ENCODE measurements at places on chromosomes 1 and 21.

DNA sequence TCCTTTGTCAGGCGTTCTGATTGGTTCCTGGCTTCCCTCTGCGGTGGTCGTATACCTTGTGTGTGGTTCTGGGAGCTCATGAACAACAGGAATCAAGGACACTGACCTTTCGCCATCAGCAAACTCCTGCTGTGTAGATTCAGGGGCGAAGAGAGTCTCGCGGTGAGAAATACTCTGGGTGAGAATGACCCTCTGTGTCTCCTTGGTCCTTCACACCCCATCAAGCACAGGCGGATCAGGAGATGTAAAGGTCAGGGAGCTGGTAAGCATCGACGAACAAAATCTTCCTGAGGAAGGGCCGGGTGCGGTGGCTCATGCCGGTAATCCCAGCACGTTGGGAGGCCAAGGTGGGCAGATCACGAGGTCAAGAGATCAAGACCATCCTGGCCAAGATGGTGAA is 207.2 kb downstream of the KIF26B start:
- no peak for DNase-seq

- DNase-seq, result no peak
These were observed 182.9 kb upstream of the KCND3 start for GRCh38 chr1:112172294-112172882.

- no peak for DNase-seq
These were observed 308.1 kb upstream of the RUNX1 start for GRCh38 chr21:35357041-35357780.

DNA sequence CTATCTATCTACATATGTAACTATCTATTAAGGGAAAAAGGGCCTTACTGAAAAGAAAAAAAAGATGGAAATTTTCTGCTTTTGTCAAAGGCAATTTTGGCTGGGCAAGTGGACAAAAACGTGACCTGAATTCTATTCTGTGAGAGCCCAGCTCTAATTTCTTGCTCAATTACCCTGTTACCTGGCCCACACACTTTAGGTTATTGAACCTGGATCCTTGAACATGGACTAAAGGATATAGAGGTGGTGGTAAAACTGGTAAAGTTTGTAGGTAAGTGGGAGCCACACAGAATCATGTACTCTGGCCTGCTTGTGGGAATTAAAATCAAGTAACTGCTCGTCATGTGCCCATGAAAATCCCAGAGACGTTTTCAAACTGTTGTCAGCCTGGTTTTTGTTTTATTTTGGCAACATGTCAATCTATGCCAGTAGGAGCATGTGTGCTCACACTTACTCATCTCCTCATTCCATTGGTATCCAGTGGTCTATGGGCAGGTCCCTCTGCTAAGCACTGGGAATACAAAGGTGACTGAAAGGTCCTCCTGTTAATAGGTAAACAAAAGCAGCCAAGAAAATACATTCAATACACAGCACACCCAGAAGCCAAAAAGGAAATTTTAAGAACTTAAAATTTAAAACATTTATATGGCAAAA is 113.7 kb upstream of the WARS2 start:
- DNase-seq, result no peak

GRCh38 chr21:42636520-42637266 is 16.7 kb upstream of the PDE9A start:
- DNase-seq, result no peak

DNA sequence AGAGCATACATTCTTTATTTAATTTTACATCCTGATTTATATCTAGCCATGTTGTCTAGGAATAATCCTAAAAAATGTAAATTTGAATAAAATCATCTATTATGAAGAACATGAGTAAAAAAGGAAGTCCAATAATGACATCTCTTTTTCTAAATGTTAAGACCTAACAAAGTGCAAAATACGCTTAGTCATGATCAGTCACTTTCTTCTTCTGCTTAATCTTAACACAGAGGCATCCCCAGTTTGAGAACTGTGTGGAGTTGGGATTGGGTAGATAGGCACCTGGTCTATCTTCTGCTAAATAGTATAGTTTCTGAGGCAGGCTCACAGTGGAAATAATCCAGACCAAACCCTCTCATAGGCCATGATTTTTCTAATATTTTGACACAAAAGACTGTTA is 311.7 kb upstream of the LRRC7 start:
- DNase-seq, result no peak

DNA sequence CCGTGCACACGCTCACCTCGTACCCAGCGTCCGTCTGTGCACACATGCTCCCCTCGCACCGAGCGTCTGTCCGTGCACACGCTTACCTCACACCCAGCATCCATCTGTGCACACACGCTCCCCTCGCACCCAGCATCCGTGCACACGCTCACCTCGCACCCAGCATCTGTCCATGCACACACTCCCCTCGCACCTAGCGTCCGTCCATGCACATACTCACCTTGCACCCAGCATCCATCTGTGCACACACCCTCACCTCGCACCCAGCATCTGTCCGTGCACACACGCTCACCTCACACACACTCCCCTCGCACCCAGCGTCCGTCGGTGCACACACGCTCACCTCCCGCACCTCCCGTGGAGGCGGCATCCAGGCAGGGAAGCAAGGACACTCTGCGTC is 24.4 kb upstream of the COL18A1 start:
- no peak for DNase-seq

DNA sequence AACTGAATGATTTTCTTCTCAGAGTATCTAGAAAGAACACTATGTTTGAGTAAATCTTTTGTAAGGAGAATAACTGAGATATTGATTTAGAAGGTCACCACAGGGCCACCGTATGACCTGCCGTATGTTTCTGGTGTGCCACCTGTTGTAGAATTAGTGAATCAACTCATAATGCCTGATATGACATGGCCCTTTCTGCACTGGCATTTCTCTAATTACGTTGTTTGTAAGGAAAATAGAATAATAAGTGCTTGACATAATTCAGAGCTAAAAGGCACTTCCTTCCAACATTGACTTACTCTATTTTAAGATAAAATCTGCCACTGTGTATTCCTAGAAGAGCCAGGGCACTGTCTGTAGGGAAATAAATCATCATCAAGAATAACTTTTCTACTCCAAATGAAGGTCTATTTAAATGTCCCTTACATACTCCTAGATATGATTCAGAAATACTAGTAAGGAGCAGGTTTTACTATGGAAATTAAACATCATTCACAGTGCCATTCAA is 101.7 kb downstream of the PHTF1 start:
- no peak for DNase-seq

GRCh38 chr1:156677616-156678596 is 699 bp upstream of the NES start:
- peak; percentile 80 for DNase-seq

DNA sequence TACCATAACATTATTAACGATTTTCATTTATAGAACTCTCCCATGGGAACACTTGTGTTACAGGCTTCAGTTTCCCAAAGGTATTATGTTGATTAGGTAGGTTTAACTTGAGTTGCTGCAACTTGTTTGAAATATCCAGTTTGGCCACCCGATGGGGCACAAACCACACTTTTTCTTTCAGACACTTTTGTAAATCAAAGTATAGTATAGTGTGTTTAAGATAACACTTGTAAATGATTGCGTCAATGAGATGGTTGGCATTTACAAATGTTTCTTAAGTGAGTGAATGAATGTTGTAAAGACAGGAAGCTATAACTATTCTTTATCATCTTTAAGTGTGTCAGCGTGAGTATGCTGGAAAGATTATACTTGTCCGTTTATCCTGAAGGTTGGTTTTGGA is 4.3 kb downstream of the XPR1 start:
- DNase-seq, result peak; percentile 35

- no peak for DNase-seq
These were observed 58.5 kb upstream of the ACTL8 start for GRCh38 chr1:17696417-17697301.

- no peak for DNase-seq
These were observed 39.5 kb upstream of the DDAH1 start for GRCh38 chr1:85504417-85504816.

DNA sequence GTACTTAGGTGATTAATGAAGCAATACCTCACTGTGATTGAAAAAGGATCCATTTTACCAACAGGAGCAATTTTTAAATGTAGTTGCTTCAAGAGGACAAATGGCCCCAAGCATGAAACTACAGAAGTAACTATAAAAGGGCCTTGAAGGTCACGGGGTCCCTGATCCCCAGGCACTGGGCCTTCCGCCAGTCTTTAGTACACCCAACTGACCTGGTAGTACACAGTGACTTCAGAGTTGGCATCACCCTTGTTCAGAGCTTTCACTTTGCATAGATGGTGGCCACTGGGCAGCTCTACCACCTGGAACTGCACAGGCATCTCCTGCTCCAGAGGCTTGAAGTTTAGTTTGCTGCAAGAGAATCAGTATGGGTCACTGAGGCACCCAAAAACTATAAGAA is 84.3 kb downstream of the NRDC start:
- DNase-seq, result no peak

DNA sequence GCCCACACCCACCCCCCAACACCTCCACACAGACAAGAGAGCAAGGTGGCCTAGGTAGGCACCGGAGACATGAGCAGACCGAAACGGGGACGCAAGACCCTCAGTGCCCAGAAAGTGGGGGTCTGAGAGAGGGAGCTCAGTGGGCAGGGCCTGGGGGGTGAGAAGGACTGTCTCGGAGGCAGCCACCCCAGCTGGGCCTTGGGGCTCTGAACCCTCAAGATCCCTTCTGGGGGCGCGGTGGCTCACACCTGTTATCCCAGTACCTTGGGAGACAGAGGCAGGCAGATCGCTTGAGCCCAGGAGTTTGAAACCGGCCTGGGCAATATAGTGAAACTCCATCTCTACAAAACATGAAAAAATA is 9.1 kb upstream of the GNB1 start:
- no peak for DNase-seq

DNA sequence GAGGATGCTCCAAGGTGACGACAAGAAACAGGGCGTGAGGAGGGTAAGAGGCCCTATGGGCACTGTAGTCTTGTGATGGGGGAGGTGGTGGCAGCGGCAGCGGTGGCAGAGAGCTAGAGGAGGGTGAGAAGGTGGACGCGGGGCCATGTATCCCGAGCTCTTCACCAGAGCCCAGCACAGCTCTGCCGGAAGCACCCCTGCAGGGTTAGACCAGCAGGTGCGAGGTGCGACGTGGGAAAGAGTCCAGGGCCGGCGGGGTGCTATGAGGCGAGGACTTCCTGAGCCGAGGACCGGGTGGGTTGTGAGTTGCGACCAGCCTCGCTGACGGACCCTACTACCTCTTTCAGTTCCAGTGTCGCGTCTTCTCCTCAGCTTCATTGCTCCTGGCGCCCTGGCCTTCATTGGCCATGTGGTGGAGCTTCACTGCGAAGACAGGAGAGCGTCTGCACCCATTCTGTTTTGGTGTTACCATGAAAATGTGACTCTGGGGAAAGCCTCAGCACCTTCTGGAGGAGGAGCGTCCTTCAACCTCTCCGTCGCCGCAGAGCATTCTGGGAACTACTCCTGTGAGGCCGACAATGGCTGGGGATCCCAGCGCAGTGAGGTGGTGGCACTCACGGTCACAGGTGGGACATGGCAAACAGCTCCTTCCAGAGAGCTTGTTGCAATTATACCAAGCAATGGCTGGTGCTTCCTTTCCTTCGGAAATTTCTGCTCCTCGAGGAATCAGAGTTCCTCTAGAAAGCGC is 67.9 kb upstream of the KIRREL1 start:
- no peak for DNase-seq

DNA sequence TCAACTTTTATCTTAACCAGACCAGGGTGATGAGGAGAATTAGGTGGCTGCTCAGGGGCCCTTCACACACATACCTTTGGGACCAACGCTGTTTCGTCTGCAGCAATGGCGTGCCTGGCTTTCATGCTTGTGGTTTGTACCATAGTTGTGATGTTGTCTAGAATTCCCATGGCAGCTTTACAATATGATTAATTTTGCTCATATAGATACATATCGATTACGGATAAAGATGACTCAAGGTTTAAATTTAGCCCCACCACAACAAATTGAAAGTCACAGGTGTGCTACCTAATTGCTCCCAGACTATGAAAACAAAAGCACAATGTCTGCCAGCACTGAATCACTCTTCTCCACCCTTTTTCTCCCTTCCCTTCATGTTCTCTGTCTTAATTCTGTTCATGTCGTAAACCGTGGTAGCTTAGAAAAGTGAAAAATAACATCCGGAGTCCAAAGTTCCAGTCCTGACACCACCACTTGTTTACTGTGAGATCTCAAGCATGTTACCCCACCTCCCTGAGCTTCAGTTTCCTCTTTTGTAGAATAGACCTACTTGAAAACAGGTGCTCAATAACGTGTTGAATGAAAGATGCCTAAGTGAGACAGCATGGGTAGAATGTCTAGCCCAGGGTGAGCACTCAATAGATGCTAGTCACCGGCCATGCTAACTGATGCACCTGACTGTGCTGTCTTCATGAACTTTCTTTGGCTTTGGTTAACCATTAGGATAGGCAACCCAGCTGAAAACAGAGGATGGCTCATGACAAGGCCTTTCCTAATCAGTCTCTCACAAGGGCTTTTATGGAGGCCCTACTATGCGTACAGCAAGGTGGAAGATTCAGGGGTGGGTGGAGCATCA is 22.1 kb upstream of the JUN start:
- DNase-seq, result no peak

DNA sequence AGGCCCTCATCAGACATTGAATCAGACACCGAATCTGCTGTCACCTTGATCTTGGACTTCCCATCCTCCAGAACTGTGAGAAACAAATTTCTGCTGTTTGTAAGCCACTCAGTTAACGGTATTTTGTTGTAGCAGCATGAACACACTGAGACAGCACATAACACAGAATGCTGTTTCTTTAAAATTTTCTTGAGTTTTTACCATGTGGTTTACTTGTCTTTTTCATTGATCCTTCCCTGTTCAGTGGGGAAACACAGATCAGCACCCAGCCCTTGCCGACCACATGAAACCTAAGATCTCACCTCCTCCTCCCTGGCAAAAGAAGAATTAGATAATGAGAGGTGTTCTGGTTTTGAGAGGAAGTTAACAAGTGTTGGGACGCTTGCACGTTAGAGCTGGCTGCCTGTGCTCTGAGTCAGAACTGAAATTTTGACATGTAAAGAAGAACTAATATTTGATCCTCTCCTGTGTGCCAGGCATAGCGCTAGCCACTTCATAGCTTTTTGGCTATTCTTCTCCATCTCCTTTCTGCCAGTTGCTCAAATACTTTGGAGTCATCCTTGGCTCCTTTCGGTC is 179.6 kb downstream of the DHRS3 start:
- no peak for DNase-seq

DNA sequence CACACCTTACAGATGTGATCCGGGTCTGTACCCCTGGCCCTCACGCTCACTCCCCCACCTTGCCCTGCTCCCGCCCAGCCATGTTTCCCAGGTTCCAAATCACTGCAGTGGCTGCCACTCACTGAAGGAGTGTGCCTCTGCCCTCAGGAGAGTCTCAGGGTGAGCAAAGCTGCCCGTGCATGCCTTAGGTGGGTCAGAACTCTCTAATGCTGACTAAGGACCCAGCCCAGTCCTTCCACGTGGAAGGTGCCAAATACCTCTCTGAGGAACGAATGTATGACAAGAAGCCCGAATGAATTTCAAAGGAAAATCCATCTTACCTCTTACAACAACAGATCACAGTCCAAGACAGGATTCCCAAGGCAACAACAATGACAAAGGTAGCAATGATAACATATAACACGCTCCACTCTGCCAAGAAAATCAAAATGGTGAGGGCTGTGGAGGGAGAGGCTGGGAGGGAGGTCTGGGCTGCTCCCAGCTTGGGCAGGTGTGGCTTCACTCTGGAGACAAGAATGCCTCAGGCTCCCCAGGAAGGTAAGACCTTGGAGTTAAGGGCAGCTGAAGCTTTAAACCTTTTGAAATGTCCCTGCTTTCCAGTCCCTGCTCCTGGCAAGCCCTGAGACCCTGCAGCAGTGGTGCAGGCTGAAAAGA is 115.2 kb downstream of the KIAA0319L start:
- no peak for DNase-seq

GRCh38 chr1:4428711-4429110 is 225.7 kb upstream of the AJAP1 start:
- no peak for DNase-seq

- no peak for DNase-seq
These were observed 119.1 kb upstream of the ADAR start for GRCh38 chr1:154726896-154727753.
